Stimulated activated CD8-positive, alpha-beta memory T cell treated with anti-CD3 and anti-CD28 coated beads, Interleukin-4, amount 100 ng/mL, for 1 hour (primary cell): ENCODE measurements at places on chromosomes 2 and 18.

- no peak for DNase-seq
These were observed 24.2 kb downstream of the COLEC12 start for GRCh38 chr18:476251-476664.

DNA sequence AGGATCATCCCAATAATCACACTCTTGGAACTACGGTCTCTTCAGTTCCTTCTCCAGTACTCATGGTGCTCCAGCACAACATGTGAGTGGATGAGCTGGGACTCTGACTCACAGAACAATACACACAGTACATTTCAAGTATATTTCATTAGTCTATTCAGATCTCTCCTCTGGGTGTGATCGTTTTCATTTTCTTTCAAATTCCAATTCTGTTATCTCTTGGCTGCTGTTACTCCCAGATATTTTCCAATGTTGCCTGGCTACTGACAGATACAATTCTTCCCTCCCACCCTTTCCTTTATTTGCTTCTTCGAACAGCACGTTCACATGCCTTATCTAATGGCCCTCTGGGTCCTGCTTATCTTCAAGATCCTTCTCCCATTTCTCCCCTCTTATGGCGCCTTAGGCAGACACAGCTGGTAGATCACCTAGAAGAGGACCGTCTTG, 216.0 kb downstream of the ACKR3 start:
- DNase-seq = no peak

GRCh38 chr2:99725820-99726219, 236.0 kb upstream of the REV1 start:
- no peak for DNase-seq

DNA sequence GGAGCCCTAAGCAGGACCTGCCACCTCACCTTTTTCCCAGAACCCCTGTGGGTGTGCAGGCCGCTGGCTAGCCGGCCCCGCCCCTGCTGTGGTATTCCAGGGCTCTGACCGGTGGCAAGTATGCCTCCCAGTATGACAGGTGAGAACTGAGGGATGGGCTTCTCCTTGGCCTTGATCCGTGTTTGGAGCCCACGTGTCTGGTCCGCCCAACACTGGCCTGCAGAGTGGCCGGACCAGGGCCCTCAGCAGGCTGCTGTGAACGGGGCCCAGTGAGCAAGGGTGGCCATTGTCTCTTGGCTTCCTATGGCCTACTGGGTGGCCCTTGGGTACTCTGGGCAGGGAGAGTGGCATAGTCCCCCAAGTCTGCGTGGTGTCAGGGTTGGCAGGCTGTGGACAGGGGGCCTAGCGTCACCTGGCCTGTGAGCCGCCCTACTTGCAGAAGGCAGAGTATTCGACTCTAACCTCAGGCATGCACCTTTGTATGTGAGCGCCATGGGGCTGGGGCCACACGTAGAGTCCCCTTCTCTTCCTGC, 1.8 kb downstream of the RNPEPL1 start:
- DNase-seq = no peak

GRCh38 chr2:122077771-122078170, 322.3 kb downstream of the TSN start:
- no peak for DNase-seq

- no peak for DNase-seq
These were observed 52.0 kb downstream of the CDC42EP3 start for GRCh38 chr2:37619230-37619958.

- DNase-seq = no peak
These were observed 31.4 kb upstream of the MFSD6 start for GRCh38 chr2:190376591-190377245.

GRCh38 chr2:156532989-156533388, 96.8 kb downstream of the GPD2 start:
- no peak for DNase-seq

GRCh38 chr2:204074456-204074855, 137.9 kb downstream of the ICOS start:
- DNase-seq = no peak

- DNase-seq = no peak
These were observed 7.7 kb downstream of the PSD4 start for GRCh38 chr2:113181258-113182051.

- DNase-seq = no peak
These were observed 27.1 kb downstream of the PSD4 start for GRCh38 chr2:113200736-113201490.
